ENCODE measurements at places on chromosomes 2 and 18.
A peak's percentile ranks its signal among the peaks of the same experiment; 100 is the strongest.

- DNase-seq, result no peak
These were observed 150.0 kb downstream of the NEDD4L start for GRCh38 chr18:58194028-58194427.

GRCh38 chr2:18614041-18614440 lies 24.7 kb upstream of the NT5C1B start:
- DNase-seq, result no peak

DNA sequence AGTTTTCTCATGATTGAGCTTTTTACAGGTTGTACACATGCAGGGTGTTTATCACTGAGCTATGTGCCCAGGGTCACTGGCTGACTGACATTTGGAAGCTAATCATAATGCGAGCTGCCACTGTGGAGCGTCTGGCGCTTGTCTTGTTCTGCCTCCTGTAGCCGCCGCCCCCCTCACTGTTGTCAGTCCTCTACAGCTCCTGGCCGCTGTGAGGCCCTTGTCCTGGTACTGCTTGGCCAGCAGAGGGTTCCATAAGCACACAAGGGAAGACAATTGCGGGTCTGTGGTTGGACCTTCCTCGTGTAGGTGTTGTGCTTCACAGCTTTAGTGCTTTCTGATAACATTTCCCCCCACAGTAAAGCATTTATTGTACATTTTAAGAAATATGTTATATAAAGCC lies 105.6 kb upstream of the LDLRAD4 start:
- DNase-seq, result no peak

GRCh38 chr2:72137498-72138010 lies 10.1 kb downstream of the CYP26B1 start:
- DNase-seq, result peak; percentile 51

- DNase-seq, result no peak
These were observed 7.5 kb downstream of the LGALSL start for GRCh38 chr2:64461271-64462058.

DNA sequence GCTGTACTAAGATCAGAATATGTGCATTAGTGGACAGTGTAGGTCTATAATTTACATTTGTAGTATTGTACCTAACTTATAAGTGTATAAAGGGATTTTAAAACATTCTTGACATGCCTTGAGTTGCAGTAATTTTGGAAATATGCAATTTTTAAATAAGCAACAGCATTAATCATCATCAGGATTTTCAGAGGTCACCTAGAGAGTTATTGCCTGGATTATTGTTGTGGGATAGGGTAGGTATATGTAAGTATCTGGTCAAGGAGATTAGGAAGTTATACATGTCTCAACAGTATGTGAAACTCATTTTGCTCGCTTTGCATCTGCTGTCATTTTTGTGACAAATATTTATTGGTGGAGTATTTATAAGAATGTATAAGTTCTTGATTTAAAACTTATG lies 184.2 kb downstream of the WDR7 start:
- no peak for DNase-seq

- DNase-seq, result no peak
These were observed 4.9 kb upstream of the PHLPP1 start for GRCh38 chr18:62710417-62710816.

DNA sequence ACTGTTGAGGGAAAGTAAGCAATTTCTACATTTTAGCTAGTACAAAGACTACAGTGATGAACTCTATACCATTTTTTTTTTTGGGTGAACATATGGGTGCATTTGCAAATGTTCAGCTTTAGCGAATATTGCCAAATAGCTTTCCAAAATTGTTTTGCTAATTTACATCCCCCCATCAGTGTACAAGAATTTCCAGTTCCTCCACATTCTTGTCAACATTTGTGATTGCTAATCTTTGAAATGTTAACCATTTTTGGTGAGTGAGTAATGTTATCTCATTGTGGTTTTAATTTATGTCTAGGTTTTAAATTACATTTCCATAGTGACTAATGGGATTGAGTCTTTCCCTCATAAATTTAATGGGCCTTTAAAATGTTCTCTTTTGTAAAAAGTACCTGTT lies 16.4 kb upstream of the CNRIP1 start:
- DNase-seq, result no peak

- no peak for DNase-seq
These were observed 61.0 kb downstream of the LPIN1 start for GRCh38 chr2:11807156-11808015.

DNA sequence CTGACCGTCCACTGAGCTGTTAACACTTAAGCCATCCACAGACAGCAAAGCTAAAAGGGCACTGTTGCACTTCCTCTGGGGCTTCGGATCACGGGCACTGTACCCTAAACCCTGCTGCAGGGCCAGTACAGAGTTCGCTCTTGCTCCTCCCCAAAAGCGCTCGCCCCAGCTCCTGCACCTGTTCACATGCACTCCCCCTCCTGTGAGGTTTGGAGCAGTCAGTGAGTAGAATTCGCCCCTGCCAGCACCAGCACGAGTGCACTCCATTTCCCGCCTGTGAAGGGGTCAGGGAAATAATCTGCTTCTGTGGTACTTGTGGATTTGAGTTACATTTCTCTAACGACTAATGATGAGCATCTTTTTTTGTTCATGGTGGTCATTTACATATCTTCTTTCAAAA lies 158.8 kb downstream of the PTPRM start:
- DNase-seq, result no peak

DNA sequence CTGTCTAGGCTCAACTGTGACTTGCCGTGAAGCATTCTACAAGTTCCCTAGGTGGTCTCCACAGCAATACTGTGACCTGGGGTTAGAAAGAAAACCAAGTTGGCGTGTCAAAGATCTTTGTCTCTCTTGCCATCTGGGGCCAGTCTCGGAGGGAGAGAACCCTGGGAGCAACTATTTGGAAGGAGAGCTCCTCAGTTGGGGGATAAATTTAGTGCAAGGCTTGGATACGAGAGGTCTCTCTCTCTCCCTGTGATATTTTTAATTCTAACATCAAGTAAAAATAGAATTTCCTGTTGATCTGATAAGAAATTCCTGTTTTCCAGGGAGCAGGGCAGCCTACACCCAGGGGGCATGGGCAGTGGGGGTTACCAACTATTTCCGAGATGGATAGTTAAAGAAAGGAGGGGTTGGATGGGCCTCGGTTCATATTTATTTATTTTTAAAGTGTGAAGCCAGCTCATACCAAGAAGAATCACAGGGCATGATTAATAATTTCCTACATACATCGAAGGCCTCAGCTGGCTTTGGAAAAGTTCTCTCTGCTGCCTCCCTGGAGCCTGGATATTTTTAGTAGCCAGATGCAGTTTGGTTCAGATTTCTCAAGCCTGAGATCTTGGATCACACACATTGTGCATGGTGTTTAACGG lies 62.8 kb downstream of the EHD3 start:
- no peak for DNase-seq
